ENCODE measurements at places on chromosomes 2 and 18.

DNA sequence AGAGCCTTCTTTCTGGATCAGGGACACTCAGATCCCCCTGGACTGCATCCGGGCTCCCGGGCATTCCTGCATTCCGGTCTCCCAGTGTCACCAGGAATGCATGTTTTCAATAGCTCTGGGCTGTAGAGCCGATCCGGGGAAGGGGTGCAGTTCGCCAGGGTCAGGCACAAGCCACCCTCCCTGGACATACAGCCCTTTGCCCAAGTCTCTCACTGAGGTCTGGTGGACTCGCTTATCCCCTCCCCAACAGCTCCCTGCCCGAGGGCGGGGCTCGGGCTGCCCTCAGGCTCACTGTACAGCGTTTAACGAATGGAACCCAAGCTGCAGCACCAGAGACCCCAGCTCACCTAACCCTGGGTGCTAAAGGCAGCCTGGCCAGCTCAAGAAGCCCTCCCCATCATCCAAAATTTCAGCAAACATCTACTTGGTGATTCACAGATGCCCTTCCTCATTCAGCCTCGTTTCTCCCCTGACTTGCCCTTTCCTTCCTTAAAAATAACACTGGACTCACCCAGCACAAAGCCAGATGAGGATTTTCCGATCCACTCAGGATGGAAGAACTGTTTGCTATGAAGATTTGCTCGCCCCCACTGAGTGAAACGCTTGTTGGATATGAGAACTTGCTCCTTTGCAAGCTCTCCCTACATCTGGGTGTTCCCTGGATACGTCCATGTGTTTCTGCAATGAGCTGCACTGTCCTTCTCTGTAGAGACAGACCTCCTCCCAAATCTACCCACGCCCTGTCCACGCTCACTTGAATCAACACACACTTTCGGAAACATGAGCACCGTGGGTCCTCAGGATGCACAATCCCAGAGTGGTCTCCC is 58.1 kb downstream of the PXDN start:
- DNase-seq, result no peak

DNA sequence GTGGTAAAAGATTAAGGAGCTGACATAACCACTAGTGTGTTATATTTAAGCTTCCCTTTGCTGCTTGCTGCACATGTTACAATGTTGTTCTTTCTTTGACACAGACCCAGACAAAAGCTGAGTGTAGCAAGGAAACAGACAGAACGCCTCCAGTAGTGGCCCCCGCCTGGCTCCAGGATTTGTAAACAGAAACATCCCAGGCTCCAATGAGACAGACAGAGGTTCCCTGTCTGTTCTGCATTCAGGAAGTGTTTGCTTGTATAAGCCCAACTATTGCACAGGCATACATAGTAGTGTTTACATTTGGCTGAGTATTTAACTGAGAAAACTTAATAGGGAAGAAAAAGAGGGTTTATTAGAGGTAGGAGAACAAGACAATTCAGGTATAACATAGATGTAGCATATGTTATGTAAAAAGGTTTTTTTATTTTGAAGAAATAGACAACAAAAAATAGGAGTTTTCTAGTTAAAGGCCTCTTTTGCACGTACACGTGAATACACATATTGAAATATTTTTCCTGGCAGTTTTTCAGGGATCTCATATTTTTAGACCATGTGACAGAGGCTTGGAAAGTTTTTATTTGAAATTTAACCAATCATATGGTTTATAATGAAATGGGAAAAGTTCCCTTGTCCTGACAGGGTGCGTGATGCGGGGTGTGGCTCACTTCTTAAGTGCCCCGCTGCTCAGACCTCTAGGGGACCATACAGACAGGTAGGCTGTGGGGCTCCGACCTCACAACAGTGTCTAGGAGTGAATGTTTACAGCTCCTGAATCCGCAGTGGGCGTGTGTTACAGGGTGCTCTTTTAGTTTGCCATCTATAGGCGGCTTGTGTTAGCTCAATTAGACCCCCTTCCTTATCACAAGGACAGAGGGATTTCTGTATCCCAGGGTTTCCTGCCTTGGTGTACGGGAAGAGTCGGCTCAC is 118.4 kb downstream of the BMPR2 start:
- peak; percentile 33 for DNase-seq

GRCh38 chr2:238811293-238811692 is 36.6 kb upstream of the TWIST2 start:
- DNase-seq, result no peak

GRCh38 chr2:64420677-64421076 is 33.3 kb upstream of the LGALSL start:
- no peak for DNase-seq

DNA sequence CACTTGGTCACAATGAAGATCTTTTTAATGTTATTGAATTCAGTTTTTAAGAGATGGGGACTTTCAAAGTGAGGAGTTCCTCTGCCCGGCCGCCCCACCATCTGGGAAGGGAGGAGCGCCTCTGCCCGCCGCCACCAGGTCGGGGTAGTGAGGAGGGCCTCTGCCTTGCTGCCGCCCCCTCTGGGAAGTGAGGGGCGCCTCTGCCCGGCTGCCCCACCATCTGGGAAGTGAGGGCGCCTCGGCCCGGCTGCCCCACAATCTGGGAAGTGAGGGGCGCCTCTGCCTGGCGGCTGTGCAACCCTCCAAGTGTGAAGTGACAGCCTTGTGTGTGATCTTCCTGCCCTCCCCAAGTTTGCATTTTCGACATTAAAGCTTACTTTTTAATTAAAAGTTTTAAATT is 899.3 kb downstream of the TRIB2 start:
- no peak for DNase-seq

GRCh38 chr2:48114256-48114655 is 208.0 kb upstream of the FBXO11 start:
- peak; percentile 74 for DNase-seq

DNA sequence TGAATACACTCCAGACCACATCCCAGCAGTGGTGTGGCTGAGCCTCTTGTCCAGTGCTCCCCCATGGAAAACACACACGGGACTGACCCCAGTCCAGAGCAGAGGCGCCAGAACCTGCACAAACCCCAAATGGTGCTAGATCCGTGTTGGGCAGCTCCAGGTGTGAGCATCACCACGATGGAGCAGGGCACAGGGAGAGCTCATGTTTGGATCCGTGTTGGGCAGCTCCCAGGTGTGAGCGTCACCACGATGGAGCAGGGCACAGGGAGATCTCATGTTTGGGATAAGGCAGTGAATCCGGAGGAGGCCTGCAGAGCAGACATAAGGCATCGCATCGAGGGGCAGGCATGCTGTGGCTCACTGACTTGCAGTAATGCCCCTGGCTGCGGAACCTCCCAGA is 460.0 kb upstream of the MYT1L start:
- DNase-seq, result no peak

- no peak for DNase-seq
Observed at GRCh38 chr18:75246721-75247610, 36.4 kb downstream of the TSHZ1 start.

DNA sequence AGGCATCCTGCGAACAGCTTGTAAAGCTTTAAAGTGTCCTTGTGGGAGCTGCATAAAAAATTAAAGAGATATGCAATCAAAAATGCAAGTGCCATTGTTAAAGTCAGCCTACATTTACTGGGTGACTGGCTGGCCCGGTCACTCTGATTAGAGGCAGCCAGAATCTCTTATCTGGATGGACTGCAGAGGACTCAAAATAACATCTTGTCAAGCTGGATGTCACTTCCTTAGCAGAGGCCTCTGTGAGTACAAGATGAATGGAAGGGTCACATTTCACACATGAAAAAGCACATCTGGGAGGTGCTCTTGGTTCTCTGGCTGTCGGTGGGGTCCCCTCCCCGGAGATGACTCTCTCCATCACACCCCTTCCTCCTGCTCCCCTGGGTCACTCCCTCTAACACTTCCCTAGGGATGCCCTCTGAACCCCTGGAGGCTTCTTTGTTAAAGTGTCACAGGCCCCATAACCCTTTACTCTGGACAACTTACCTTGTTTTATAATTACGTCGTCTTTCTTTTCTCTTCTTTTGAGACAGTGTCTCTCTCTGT is 122.1 kb downstream of the SH3BP4 start:
- DNase-seq, result no peak

DNA sequence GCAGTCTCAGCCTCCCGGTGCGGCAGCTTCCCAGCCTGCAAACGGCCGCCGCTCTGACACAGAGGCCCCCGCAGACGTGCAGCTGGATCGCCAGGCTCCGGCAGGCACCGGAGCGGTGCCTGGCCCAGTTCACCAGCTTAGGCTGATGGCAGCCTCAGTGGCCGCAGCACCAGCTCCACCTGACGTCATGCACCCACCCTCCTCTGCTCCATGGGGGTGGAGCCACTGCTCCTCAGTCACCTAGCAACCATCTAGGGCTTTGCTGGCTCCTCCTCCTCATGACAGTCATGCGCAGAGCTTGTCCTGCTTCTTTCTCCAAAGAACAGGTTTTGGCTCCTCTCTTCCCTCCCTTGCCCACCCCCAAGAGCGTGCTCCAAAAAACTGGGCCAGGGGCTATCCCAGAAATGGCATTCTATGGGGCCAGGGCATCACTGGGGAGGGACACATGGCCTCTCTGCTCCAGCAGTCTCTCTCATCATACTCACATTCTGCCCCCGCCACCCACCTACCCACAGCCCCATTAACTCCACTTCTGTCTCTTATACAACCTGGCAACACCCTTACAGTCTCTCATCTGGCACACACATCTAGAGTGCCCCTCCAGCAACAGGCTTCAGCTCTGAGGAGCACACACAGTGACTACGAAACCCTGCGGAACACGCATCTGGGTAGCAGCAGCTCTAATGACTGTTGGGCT is 5.5 kb downstream of the DCTN1 start:
- no peak for DNase-seq

DNA sequence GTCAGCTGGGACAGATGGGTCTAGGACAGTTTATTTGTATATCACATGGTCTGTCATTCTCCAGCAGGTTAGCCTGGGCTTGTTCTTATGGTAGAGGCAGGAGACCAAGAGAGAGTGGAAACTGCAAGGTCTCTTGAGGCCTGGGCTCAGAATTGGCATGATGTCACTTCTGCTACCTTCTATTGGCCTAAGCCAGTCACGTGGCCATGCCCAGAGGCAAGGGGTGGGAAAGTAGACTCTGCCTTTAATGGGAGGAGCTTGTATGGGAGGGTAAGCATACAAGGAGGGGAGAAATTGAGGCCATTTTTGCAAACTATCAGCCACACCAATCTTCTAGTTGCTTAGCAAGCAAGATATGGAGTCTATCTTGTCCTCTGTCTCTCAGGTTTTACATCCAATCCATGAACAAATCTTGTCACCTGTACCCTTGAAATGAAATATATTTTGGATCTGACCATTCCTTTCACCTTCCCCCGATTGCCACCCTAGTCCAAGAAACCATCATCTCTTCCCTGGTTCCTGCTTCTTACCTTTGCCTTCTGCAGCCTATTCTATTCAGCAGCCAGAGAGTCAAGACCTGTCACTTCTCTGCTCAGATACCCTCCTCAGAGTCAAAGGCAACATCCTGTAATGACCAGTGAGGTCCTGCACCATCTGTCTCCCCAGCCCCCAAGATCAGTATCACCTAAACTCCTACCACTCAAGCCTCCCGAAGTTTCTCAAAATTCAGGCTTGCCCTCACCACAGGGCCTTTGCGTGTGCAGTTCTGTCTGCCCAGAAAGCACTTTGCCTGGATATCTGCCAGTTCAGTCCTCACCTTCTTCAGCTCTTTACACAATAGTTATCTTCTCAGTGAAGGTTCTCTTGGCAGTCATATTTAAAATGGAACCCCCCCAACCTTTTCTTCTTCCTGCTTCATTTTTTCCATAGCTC is 240.0 kb downstream of the LOXHD1 start:
- no peak for DNase-seq

DNA sequence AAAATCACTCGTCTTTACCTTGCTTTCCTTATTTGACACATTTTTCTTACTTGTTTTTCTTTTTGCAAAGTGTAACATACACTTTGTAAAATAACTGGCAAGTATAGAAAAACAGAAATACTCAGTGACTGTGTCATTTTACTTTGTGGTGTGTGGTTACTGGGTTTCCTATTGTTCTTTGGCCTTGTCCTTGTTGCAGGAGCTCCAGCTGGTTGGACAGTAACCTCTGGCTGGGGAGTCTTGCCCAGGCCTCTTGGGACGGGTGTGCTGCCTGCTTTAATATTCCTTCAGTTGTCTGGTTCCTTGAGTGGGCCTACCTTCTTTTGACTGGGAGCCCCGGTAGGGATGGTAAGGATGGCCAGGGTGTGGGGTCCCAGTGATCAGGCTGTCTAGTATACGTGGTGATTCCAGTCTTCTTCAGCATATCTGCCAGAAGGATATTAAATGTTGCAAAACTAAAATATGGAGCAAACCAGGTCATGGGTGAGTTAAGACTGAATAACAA is 53.8 kb downstream of the RNF144A start:
- DNase-seq, result no peak

DNA sequence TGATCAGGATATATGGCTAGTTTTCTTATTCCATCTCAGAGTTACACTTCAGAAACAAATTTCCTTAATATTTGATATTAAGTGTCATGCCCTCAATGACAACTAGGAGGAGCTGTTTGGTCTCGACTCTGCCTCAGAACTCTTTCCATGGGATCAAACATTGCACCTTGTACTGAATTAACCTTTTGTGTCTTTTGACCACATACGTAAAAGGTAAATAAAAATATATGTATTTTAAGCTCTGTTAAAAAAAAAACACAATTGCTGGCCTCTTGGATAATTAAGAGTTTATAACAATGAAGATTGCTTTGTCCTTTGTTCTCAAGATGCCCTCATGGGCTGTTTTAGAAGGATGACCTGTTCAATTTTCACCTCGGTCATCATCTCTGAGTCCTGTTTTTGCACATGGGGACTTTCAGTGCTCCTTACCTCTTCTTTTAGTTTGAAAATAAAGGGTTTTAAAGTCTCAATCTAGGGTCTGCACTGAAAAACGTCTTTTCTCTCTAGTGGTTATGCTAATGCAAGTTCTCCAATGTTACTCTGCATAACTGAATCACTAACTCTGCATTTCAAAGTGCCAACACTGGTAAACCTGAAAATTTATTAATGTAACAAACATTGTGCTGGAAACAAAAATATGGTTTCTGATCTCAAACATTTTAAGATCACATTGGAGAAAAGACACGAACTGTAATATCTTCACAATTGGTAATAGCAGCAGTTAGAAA is 18.8 kb upstream of the FN1 start:
- no peak for DNase-seq

DNA sequence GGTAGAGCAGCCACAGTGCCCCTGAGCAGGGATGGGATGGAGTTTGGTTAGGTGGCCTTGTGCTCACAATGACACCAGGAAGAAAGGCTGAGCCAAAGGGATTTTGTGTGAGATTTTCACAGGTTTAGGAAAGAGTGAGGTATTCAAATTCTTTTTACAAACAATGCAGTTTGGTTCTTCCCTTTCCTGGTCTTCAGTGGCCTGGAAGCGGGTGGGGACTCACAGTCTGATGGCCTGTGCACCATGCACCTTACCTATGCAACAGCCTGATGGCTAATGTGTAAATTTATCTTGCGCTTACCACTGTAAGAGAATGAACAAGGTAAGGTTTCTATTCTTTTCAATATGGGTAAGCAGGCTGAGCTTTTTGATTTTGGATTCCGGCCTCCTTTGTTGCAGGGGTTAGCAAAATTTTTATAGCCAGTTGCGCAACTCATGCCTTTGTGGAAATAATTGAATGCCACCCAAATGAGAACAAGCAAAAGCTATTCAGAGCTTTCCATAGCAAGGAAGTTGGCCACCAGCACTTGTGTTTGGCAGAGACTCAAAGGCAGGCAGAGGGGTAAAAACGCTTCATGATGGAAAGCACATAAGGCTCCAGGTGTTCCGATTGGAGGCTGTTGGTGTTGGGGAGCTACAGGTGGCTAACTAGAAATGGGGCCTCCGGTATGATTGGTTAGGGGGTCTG is 23.8 kb upstream of the IL1R2 start:
- DNase-seq, result no peak

- DNase-seq, result no peak
Observed at GRCh38 chr2:72133721-72134407, 13.8 kb downstream of the CYP26B1 start.

All from NCI-H460 (cell line).